ENCODE measurements at places on chromosomes 4 and X. TPM values are rescaled to one million over a fixed set of nuclear protein-coding genes. Genes with fewer than 3 reads are reported as not detected.

GRCh38 chr4:75232546-75232945 lies 281.7 kb downstream of the RCHY1 start:
- no peak for DNase-seq

DNA sequence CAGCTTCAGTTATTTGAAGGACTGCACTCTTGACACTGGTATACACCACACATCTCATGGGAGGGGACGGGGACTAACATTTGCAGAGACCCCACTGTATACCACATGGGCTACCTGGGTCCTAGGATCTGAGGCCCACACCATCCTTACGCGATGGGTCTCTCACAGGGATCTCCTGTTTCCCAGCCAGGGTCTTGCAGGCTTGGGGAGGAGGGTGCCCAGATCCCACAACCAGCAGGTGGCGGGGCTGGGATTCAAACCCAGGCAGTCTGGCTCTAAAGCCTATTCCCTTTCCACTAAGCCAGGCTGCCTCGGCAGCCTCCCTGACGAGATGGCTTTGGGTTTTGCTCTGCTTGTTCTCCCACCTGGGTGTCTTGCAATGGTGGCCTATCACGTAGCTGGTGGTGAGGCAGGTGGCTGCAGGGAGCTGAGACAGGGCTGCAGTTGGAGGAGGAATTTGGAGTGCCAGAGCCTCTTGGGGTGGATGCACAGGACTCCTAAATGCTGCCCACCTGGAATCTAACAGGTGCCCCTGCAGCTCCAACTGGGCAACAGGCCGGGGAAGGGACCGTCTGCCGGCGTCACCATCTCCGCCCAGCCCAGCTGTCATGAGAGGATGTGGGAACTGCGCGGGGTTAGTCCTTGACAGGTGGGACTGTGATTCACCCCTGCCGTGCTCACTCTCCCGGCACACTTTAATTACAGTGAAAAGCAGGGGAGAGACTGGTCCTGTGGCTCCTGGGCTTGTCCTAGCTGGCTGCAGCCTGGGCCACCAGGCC lies 110.7 kb downstream of the PSAPL1 start:
- DNase-seq: peak; percentile 10

DNA sequence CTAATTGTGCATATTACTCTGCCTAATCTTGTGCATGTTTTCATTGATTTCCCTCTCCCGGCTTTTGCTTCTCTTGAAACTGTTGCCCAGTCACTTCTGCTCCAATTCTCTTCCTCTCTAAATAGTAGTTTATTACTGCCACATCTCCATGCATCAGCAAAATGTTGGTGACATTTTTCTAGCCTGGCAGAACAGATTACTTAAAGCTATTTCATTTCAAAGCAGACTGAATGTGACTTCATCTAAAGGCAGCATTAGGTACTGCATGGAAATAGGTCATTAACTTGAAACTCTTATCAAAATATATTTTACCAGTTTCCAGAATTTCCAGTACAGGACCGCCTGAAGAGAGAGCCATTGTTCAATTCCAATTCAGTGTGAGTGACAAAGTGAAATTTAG lies 52.4 kb downstream of the HPGDS start:
- no peak for DNase-seq

DNA sequence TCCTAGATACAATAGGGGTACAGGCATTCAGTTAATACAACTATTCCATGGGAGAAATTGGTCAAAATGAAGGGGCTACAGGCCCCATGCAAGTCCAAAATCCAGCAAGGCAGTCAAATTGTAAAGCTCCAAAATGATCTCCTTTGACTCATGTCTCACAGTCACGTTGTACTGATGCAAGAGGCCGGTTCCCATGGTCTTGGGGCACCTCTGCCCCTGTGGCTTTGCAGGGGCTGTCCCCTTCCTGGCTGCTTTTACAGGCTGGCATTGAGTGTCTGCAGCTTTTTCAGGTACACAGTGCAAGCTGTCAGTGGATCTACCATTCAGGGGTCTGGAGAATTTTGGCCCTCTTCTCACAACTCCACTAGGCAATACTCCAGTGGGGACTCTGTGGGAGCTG lies 12.5 kb upstream of the ASIC5 start:
- no peak for DNase-seq

- no peak for DNase-seq
Measured at GRCh38 chr4:81802285-81802846, 330.7 kb upstream of the RASGEF1B start.

DNA sequence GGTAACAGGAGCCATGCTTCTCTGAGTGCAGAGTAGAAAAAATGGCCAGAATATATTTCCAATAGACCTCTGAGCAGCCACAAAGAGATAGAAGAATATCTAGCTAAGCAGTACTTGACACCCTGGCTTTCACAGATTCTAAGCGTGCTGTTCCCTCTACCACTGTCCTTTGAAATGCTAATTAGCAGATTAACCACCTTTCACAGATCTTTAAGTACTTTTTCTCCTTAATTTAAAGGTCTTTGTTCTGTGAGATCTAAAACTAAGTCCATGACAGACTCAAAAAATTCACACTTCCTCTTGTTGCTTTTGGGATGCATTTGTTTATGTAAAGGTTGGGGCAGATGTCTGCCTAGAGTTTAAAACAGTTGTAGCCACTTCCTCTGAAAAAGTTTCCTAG lies 28.3 kb upstream of the MAGEC2 start:
- no peak for DNase-seq

- no peak for DNase-seq
Measured at GRCh38 chr4:129899849-129900248, 803.9 kb downstream of the C4orf33 start.

GRCh38 chr4:95108883-95109421 lies 351.2 kb downstream of the BMPR1B start:
- DNase-seq: no peak

- DNase-seq: peak; percentile 95
Measured at GRCh38 chrX:153667956-153668396, 5.6 kb downstream of the PNCK start.

- no peak for DNase-seq
Measured at GRCh38 chr4:65983061-65983460, 312.8 kb upstream of the EPHA5 start.

DNA sequence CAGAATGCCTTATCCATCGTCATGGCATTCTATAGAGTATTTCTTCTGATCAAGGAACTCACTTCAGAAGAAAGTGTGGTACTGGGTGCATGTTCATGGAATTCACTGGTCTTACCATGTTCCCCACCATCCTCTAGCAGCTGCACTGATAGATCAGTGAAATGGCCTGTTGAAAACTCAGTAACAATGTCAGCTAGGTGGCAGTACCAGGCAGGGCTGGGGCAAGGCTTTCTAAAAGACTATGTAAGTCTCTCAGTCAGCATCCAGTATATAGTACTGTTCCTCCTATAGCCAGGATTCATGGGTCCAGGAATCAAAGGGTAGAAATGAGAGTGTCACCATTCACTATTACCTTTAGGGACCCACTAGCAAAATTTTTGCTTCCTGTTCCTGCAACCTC lies 15.8 kb upstream of the LDB2 start:
- peak; percentile 56 for DNase-seq

DNA sequence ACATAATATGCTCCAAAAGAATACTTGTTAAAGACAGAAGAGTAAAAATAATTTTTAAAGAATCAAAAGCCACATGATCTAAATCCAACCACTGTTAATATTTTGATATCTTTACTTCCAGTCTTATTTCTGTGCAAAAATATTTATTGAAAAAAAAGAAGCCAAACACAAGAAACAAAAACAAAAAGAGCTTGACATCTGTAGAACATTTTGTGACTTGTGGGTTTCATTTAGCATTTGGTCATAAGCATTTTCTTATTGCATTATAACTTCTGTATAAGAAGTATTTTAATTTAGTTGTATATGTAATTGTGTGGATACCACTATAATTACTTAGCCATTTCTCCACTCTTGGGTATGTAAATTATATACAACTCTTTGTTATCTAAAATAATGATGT lies 63.1 kb downstream of the DIPK2B start:
- DNase-seq: no peak

- DNase-seq: no peak
Measured at GRCh38 chrX:1558761-1559468, 21.9 kb upstream of the P2RY8 start.

DNA sequence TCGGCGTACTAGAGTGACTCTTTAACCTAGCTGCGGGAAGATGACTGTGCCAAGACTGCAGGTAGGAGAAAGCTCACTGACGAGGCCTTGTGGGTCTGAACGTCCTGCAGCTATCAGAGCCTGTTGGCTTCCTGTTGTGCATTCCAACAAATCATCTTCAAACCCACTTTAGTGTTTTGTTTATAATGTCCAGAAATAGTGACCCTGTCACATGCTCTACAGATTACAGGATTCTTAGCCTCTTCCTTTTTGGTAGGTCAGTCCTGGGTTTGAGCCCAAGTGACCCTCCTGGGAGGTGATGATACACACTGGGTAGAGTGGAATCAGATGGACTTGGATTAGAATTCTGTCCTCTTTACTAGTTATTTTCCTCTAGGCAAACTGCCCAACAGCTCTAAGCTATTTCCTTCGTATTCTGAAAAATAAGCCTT lies 33.2 kb downstream of the HTT start:
- DNase-seq: peak; percentile 47

SCD5 gene
- polyA plus RNA-seq: 6.0 TPM

SCML2 gene
- polyA plus RNA-seq: 1.7 TPM

MAGED4B gene
- 1.9 TPM for polyA plus RNA-seq

CENPVL2 gene
- not detected for polyA plus RNA-seq

TEX13C gene
- not detected for polyA plus RNA-seq

ADGRA3 gene
- polyA plus RNA-seq: 15.6 TPM

SORCS2 gene
- 2.1 TPM for polyA plus RNA-seq

Data from right cardiac atrium (tissue), 5 donors.